ENCODE measurements at places on chromosomes 1 and 21.
A peak's percentile ranks its signal among the peaks of the same experiment; 100 is the strongest.

GRCh38 chr1:54981466-54981865 is 1.0 kb downstream of the TMEM61 start:
- no peak for DNase-seq

DNA sequence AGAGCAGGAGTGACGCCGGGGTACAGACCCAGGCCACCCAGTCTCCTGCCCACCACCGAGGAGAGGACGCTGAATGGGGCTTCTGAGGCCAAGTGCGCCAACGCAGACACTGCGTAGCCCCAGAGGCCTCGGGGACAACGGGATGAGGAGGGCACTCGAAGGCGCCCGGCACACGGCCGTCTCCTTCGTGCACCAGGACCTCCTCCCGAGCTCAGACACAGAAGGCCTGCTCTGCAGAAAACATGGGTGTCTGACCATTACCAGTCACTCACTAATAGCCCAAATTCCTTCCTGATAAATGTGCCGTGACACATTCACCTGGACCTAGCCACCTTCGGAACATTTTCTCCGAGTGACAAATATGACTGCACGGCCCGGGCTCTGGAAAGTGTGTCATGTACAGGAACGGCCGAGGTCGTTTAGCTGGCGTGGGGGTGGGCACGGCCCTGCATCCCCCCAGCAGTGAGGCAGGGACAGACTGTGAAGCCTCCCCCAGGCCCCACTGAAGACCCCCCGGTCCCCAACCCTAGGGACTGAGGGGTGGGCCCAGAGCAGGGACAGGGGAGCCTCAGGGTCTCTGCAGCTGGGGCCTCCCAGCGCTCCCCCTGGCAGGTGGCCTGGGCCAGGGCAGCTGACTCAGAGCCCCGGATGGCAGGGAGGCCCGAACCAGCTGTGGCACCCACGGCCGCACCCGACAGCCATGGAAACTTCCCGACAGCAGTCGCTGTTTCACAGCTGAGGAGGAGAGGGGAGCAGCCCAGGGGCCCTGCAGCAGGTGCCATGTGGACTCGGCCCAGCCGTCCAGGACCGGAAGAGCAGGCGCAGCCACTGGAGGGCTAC is 16.7 kb upstream of the COL6A2 start:
- DNase-seq: no peak

DNA sequence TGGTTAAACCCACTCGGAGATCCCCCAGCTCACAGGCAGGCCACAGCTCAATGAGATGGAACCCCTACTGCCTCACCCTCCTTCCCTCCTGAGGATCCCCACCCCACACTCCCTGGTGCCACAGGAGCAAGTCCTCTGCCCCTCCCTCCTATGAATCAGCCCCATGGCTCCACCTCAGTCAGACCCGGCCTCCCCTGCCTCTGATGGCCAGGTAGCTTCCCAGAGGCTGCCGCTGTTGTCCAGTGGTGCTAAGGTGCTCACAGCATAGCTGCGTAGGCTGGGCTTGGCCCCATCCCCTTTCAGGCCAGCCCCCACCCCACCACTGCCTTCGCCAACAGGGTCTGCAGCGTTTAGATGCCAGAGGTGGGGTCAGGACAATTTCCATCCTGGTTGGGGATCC is 98.5 kb upstream of the IGSF21 start:
- DNase-seq: no peak

- no peak for DNase-seq
Measured at GRCh38 chr1:34842952-34843371, 16.6 kb downstream of the SMIM12 start.

DNA sequence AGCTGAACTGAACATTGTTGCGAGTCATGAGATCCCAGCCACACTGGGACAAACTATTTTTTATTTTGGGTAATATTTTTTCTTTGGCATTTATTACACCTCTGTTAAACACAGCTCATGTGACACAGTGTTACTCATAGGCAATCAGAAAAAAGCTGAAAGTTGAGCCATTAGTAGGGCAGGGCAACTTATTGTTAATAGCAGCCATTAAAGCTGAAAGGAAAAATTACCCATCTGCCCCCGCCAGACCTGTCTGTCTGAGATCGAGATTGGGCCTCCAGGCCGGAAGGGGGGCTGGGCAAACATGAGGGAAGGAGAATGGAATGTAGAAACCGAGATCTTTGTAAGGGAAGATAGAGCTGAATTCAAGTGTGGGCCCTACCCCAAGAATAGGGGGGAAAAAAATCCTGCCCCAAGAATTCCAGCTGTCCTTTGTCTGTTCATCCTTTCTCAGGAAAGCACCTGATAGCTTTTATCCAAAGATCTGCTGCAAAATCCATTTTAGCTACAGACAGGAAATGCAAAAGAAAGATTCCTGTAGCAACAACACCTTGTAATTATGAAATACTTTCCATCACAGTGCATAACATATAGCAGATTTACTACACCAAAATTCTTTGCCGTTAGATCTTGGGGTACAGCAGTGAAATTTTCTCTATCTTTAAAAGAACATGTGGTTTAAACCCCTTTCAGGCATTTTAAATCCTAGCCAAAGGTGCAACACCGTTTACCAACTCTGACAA is 212.8 kb downstream of the PBX1 start:
- no peak for DNase-seq

- DNase-seq: no peak
Measured at GRCh38 chr1:171912509-171913175, 71.3 kb downstream of the DNM3 start.

GRCh38 chr1:67100833-67101232 is 33.9 kb downstream of the C1orf141 start:
- no peak for DNase-seq

GRCh38 chr21:36730291-36731281 is 31.7 kb downstream of the SIM2 start:
- no peak for DNase-seq

- DNase-seq: no peak
Measured at GRCh38 chr1:89405275-89405929, 41.5 kb downstream of the GBP6 start.

GRCh38 chr1:225695578-225696337 is 42.8 kb upstream of the ENAH start:
- no peak for DNase-seq

DNA sequence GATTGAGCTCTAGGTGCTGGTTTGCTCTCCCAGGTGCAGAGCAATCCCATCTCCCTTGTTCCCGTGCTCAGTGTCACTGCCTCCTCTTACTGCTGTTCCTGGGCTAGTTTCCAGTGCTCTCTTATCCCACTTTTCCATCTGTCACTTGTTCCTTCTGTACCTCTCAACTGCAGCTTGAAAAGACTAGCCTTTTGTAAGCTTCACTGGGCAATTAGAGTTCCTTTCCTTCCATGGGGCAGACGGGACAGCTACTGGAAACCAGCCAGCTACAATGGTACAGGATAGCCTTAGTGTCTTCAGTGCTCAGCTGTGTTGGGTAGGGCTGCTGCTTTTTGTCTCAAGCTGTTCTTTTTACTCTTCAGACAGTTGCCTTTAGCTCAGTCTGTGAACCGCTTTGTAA is 31.6 kb downstream of the AGT start:
- peak; percentile 82 for DNase-seq

GRCh38 chr1:228851193-228851592 is 115.9 kb downstream of the RHOU start:
- no peak for DNase-seq

GRCh38 chr1:92961131-92961895 is at the start of gene DIPK1A:
TSS of gene DIPK1A (minus strand) at chr1:92961462. CDS start at chr1:92961429, 33 bp downstream.
- peak; percentile 70 for DNase-seq

- no peak for DNase-seq
Measured at GRCh38 chr1:73310797-73311381, 887.1 kb downstream of the LRRIQ3 start.

DNA sequence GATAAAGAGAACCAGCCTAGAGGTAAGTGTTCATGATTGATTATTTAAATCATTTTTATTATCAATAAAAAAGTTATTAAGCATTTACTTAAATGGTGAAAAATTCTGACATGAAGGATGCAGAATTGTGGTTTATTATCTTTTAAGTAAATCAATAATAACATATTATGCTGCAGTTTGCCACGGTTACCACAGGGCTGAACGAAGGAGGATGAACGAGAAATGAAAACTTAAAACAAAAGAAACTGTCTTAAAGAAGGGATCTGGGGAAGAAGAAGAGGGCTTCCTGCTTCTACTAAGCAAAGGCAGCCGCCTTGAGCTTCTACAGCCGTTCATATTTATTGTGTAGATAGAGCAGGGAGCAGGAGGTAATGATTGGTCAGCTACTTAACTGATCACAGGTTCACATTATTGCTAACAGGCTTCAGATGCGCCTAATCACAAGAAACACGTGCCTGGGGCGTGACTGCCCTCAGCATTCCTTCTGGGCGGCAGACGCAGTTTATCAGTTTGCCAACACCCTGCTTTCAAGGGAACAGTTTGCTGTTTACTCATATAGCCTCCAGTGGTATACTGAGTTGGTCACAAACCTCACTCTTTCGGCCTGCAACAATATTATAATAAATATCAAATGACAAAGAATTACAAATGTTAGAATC is 5.8 kb upstream of the FNBP1L start:
- no peak for DNase-seq

- no peak for DNase-seq
Measured at GRCh38 chr1:3564921-3565831, 46.1 kb downstream of the MEGF6 start.

DNA sequence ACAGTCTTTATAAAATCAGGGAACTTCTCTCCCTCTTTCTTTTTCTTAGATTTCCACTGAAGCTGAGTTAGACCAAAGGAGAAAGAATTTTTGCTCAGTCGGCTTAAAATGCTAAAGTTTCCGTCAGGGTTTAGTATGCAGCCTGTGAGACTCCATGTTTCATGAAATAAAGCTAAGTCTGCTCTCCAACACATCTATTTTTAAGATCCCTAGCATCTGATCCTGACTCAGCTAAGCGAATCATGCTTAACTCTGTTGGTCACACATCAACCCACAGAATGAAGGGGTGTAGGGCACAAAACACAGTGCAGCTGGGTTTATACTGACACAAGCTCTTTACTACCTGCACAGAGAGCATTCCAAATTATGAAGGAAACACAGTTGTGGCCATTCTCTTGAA is 102.4 kb upstream of the ZNF281 start:
- DNase-seq: no peak

DNA sequence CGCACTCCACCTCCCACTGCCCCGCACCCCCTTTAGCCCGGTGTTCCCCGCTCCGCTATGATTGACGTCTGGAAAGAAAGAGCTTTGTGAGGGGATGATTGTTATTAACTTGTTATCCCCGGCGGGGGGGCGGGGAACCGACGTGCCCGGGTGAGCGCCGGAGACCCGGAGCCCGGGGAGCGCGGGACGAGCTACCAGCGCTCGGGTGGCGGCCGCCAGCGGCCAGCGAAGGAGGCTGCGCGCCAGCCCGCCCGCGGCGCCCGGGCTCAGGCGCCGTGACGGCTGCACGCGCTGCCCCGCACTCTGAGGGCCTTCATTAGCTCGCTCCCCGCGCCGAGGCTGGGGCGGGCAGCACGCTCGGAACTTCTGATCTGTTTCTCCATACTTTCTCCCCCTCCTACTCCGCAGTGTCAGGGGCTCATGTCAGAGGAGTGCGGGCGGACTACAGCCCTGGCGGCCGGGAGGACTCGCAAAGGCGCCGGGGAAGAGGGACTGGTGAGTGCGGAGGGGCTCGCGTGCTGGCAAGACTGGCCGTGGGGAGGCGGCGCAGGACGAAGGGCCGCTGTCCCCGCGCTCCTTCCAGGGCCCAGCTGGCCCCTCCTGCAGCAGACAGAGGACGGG is 2.1 kb downstream of the LHX8 start:
- no peak for DNase-seq
